ENCODE measurements at places on chromosomes 6 and 20. TPM values are rescaled to one million over a fixed set of nuclear protein-coding genes. Genes with fewer than 3 reads are reported as not detected.

EPHA7 gene
- total RNA-seq, result 2.3 TPM

TREML1 gene
- total RNA-seq, result 0.49 TPM

C20orf144 gene
- not detected for total RNA-seq

ACSS1 gene
- total RNA-seq, result 19.7 TPM

CST5 gene
- not detected for total RNA-seq

MUC21 gene
- total RNA-seq, result not detected

KATNA1 gene
- total RNA-seq, result 23.7 TPM

AIF1 gene
- 23.8 TPM for total RNA-seq

PRDM1 gene
- 15.1 TPM for total RNA-seq

BMP7 gene
- 15.0 TPM for total RNA-seq

CGA gene
- total RNA-seq, result 32.0 TPM

EEF1A2 gene
- 38.5 TPM for total RNA-seq

NRN1 gene
- 19.7 TPM for total RNA-seq

GSTA3 gene
- total RNA-seq, result 0.39 TPM

NKX2-2 gene
- total RNA-seq, result not detected

C20orf202 gene
- 0.69 TPM for total RNA-seq

PI16 gene
- total RNA-seq, result 10.1 TPM

ARG1 gene
- 23.9 TPM for total RNA-seq

HLA-DQA1 gene
- 3.2 TPM for total RNA-seq

SSR1 gene
- total RNA-seq, result 43.0 TPM

PPP1R3G gene
- total RNA-seq, result 1.8 TPM

CRISP3 gene
- total RNA-seq, result 7.4 TPM

MUCL3 gene
- not detected for total RNA-seq

SLC17A1 gene
- total RNA-seq, result not detected

ADGRB3 gene
- 3.3 TPM for total RNA-seq

C2 gene
- 4.9 TPM for total RNA-seq

DDO gene
- 1.3 TPM for total RNA-seq

MAFB gene
- total RNA-seq, result 20.6 TPM

RHAG gene
- 5.8 TPM for total RNA-seq

ANGPT4 gene
- total RNA-seq, result 0.10 TPM

HRH3 gene
- total RNA-seq, result 0.10 TPM

BPIFA1 gene
- total RNA-seq, result not detected

CEP57L1 gene
- 36.8 TPM for total RNA-seq

PLEKHG1 gene
- 49.8 TPM for total RNA-seq

SLC17A2 gene
- total RNA-seq, result not detected

OSBPL2 gene
- 39.0 TPM for total RNA-seq

MARCKS gene
- total RNA-seq, result 167 TPM

Data from skin of body (tissue), 3 donors.